ENCODE measurements at places on chromosomes 5 and 9.

GRCh38 chr9:135515083-135515951 is 5.9 kb upstream of the LCN1 start:
- DNase-seq, result no peak

GRCh38 chr9:120690372-120690771 is 23.9 kb downstream of the MEGF9 start:
- no peak for DNase-seq

- no peak for DNase-seq
These were observed 150.6 kb upstream of the ACOT12 start for GRCh38 chr5:81544351-81545018.

- no peak for DNase-seq
These were observed 377.1 kb downstream of the ACTL7B start for GRCh38 chr9:108478431-108479332.

DNA sequence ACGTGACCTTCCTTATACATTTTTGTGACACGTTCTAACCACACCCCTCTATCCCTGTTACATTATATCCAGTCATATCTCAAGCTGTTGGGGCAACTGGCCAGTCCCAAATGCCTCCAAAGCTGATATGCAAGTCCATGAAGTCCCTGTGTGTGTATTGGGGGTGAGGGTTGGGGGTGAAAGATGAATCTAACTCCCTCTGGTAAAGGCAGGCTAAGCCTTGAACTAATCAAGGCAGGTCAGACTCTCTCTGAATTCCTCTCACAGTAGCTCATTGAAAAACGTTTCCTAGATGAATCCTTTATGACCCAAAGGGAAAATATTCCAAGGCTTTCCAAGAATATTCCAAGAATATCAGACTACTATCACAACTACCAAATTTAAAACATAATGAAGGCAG is 174.4 kb downstream of the MUSK start:
- no peak for DNase-seq

- no peak for DNase-seq
These were observed 144.1 kb upstream of the ST8SIA4 start for GRCh38 chr5:101047181-101047580.

- no peak for DNase-seq
These were observed 816.1 kb upstream of the C9orf72 start for GRCh38 chr9:28389411-28389810.

DNA sequence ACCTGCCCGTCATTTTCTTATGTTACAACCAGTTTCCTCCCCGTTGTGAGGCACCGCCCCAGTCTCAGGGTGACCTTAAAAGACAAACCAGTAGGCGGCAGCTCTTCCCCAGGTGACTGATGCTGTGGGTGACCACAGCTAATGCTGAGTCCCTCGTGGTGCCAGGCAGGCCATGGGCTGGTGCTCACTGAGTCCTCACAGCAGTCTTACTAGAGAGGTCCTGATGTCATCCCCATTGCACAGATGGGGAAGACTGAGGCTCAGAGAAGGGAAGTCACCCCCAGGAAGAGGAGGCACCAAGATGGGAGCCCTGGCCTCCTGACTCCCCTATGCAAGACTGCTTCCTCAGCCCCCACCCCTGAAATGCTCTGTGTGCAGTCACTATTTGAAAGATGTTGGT is 978 bp downstream of the CFAP157 start:
- DNase-seq, result no peak

DNA sequence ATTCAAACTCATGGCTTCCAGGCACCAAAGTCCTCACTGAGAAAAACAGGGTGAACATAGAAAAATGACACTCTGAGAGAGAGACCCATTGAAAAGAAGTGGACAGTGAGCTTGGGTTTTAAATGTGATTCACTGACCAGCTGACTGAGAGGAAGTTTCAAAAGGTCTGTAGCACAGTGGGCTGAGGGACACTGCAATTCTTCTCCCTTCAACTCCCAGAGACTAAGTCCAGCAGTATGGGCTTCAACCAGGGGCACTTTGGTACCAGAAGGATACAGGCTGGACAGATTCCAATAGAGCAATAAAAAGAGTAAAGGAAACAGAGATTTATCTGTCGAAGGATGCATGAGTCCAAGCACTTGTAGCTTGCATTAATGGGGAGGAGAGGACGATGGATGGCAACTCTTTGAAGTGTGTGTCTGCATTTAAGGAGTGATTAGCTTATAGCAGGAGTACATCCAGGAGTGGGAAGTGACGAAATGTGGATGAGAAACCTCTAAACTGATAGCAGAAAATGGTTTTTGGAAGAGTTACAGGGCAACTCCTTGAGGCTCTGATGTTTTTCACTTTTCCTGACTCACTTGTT is 117.0 kb upstream of the ANKRD55 start:
- DNase-seq, result no peak

GRCh38 chr9:95031711-95032461 is 285.6 kb downstream of the FANCC start:
- no peak for DNase-seq

DNA sequence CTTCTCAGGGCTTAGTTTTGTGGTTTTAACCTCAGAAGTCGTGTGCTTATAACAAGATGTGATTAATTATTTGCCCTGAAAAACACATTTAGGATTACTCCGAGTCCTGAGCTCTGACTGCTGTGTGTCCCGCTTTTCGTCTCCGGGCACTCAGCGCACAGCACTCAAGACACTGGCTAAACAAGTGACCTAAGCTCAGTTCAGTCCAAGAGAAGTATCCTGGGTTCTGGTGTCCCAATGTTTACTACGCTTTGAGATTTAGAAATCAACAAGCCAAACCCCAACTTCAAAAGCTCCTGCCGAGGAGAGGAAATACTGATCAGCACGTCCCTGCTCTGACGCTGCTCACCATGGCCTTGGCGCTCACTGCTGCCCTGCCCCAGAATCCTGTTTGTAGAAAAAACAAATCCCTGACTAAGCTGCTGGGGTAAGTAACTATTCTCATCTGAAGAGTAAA is 53.2 kb downstream of the IPPK start:
- no peak for DNase-seq

GRCh38 chr5:10527281-10527950 is 36.5 kb upstream of the ANKRD33B start:
- no peak for DNase-seq

GRCh38 chr5:60794691-60795090 is 49.4 kb downstream of the ELOVL7 start:
- no peak for DNase-seq

DNA sequence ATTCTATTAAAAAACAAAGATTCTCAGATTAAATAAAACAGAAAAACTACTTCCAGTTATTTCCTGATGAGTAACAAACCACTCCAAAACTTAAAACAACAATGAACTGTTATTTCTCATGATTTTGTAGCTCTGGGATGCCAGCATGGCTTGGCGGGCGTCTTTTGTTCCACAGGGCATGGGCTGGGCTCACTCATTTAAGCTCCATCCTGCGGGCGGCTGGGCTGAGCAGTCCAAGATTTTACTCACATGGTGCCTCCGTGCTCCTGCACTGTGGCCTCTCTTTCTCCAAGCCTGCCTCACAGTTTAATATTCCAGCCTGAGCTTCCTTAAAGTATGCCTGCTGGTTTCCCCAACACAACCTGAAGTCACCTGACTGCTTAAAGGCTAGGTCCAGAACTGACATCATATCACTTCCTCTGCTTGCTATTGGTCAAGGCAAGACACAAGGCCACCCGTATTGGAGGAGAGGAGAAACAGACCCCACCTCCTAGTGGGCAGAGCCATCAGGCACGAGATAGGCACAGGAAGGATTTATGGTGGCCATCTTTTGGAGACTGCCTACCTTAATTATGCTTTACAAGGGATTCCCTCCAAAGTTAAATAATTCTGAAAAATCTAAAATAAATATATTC is 41.6 kb upstream of the ZBTB43 start:
- no peak for DNase-seq

DNA sequence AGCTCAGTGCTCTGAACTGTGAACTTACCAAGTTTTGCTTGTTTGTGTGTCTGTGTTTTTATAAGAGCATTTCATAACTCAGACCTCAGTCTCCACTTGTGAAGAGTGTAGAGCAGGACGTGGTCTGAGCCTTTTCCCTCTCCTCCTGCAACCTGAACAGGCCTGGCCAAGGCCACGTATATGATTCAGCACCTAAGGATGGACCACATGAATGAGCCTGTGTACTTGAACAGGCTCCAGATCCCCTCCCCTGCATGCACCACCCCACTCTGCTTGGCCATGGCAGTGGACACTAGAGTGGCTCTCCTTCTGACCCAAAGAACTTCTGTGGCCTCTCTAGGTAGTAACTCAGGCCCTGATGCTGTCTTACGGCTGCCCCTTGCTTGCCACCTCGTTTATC is 125.9 kb upstream of the FSTL4 start:
- no peak for DNase-seq

All from NK-92 treated with Interleukin-12 subunit alpha and Interleukin-12 subunit beta, amount 100 ng/mL, for 24 hours (cell line).